ELR (cell line): ENCODE measurements at places on chromosomes 7 and 10.

DNA sequence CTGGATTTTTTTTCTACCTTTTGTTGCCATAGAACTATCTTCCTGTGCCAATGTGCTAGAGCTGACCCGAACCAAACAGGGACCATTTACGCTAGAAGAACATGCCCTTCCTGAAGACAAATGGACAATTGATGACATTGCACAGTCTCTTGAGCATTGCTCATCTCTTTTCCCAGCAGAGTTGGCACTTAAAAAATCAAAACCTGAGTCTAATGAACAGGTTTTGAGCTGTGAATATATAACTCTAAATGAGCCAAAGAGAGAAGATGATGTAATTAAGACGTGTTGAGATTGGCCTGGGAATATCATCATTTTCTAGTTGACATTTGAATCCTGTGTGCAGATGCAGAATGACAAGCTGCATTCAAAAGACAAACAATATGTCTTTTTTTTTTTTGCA is 37.1 kb downstream of the TRUB1 start:
- DNase-seq: no peak

DNA sequence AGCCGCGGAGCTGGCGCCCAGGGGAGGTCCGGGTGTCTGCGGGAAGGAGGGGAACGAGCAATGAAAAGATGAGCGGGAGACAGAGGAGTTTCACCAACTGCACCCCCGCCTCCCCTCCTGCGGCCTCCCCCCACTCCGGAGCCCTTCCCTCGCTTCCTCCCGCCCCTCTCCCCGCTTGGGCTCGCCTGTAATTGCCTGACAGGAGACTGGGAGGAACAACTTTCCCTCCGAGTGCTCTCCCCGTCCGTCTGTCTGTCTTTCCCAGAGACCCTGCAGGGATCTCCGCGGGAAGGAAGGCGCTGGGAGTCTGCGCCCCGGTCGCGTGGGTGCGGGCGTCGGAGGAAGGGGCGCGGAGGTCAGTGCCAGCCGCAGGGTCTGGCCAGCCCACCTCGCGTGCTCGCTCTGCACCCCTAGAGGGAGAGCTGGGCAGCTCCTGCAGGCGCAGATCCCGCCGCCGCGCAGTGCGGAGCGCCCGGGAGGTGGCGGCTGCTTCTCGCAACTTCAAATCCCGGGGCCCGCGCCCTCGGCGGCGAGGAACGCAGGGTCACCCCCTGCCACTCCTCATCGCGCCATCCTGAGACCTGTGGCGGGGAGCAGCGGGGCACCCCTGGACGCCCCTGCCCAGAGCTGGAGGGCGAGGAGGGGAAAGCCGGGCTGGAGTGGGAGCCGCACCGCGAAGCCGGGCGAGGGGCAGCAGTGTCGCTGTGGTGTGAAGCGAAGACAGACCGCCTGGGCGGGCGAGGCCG is 511 bp upstream of the NRP1 start:
- DNase-seq: peak; percentile 85

- peak; percentile 39 for DNase-seq
These were observed 155.4 kb downstream of the TWIST1 start for GRCh38 chr7:18962031-18962430.

DNA sequence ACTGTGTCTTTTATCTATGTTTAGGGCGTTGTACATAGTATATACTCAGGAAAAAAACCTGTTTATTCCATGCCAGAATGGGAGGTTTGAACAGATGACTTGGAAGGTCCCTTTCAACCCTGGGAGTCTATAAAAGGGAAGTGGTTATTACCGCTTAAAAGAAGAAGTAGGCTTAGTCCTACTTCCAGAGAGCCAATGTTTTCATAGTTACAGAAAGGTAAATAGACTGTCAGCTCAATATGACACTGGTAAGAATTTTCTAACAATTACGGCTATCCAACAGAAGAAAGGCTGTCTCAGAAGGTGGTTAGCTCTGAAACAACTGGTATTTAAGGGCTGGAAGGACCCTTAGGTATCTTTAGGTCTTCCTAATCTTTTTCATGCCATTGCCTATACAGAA is 1.1 kb upstream of the TFAM start:
- DNase-seq: no peak

GRCh38 chr7:30650421-30650808 is 31.8 kb downstream of the CRHR2 start:
- no peak for DNase-seq

GRCh38 chr7:90713628-90714027 is 117.5 kb downstream of the CDK14 start:
- no peak for DNase-seq

DNA sequence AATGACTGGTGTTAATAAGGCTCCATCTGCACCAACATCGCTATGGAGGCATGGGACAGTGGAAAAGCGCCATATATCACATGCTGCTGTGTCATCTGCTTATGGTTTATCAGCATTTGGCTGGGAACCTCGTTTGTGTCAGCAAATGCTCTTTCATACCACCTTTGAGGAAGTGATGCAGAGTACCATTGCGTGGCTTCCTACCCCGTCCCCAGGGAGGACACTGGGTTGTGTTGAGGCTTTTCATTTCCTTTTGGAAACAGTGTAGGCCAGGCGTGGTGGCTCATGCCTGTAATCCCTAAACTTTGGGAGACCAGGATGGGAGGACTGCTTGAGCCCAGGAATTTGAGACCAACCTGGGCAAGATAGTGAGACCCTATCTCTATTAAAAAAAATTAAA is 6.8 kb downstream of the TACR2 start:
- DNase-seq: no peak

- peak; percentile 88 for DNase-seq
These were observed 148.1 kb downstream of the SLIT1 start for GRCh38 chr10:97037365-97038361.

- no peak for DNase-seq
These were observed 132.3 kb downstream of the HGF start for GRCh38 chr7:81637534-81637933.

GRCh38 chr7:69243016-69243415 is 355.3 kb upstream of the AUTS2 start:
- DNase-seq: no peak

DNA sequence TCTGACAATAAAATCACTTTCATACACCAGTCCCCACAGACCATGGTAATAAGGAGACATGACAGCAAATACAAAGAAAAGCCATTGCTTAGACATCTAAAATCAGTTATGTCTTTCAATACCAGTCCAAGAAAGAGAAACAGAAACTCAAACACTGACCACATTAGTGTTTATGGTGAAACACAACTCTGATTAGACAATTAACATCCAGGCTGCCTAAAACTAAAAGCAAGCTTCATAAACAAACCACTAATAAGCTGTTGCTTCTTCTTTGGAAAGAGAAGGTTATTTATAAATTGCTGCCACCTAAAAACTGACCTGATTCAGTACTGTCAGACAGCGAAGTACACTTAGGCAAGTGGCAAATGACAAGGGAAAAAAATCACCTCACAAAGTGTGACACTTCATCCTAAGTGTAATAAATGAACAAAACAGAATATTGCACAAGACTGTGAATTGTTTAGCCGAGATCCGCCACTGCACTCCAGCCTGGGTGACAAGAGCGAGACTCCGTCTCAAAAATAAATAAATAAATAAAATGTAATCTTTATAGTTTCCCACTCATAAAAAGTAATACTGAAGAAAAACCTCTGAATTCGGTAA is 277.4 kb downstream of the PARD3 start:
- DNase-seq: no peak

- no peak for DNase-seq
These were observed 50.3 kb downstream of the MAD1L1 start for GRCh38 chr7:2182461-2182860.

GRCh38 chr7:35721288-35721687 is 26.4 kb upstream of the HERPUD2 start:
- no peak for DNase-seq

- peak; percentile 17 for DNase-seq
These were observed 28.6 kb downstream of the MTURN start for GRCh38 chr7:30163231-30163894.

GRCh38 chr7:98329791-98330373 is 48.4 kb downstream of the BRI3 start:
- no peak for DNase-seq

GRCh38 chr7:128042012-128042411 is 10.8 kb upstream of the LRRC4 start:
- DNase-seq: no peak

- DNase-seq: no peak
These were observed 24.7 kb downstream of the GHRHR start for GRCh38 chr7:30988351-30989005.
